ENCODE measurements at places on chromosomes 7 and 10. TPM values are rescaled to one million over a fixed set of nuclear protein-coding genes. Genes with fewer than 3 reads are reported as not detected.
A peak's percentile ranks its signal among the peaks of the same experiment; 100 is the strongest.

The KLF14 gene
- not detected for total RNA-seq

The GAD2 gene
- not detected for total RNA-seq

The TDRD1 gene
- total RNA-seq: not detected

The ST8SIA6 gene
- total RNA-seq: not detected

The CALHM1 gene
- total RNA-seq: not detected

The LFNG gene
- 140 TPM for total RNA-seq

The EMX2 gene
- total RNA-seq: not detected

The EN2 gene
- total RNA-seq: not detected

The VAX1 gene
- not detected for total RNA-seq

The SYCE1 gene
- 0.28 TPM for total RNA-seq

The PON1 gene
- total RNA-seq: not detected

The SFMBT2 gene
- total RNA-seq: 30.3 TPM

The WDR86 gene
- total RNA-seq: 5.7 TPM

The LIPN gene
- total RNA-seq: not detected

The BTBD16 gene
- not detected for total RNA-seq

DNA sequence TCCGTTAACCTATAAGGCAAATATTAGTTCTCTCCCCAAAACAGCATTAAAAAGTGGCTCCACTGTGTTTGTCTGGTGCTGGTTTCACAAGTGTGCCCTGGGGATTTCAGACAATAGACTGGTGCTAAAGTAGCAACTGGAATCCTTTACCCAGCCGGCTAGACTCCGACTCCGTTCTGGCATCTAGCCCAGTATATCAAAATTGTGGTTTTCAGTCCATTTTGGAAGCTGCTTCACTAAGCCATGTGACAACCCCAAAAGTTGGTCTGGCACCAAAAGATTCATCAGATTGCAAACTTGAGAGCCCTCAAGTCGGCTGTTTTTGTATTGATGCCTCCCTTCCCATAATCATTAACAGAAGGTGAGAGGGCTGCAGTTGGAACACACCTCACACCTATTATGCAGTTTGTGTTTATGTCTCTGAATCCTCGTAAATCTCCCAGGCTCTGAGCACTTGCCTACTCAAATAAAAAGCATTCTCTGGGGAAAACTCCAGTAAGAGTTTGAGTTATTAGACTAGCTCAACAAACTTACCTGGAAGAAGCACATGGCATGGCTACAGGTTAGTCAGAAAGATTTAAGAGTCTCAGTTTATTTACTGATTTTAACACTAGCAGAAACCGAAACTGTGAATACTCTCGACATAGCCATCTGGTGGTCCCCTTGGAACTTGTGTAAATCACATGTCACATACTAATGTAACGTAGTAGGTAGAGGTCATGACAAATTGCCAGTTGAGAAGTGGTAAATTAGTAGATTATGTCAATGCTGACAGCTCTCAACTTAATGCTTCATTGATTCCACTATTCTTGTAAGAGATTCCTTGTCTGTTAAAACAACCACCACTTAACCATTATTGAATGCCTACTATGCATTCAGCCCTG lies 14.8 kb upstream of the WNT16 start:
- DNase-seq: no peak

DNA sequence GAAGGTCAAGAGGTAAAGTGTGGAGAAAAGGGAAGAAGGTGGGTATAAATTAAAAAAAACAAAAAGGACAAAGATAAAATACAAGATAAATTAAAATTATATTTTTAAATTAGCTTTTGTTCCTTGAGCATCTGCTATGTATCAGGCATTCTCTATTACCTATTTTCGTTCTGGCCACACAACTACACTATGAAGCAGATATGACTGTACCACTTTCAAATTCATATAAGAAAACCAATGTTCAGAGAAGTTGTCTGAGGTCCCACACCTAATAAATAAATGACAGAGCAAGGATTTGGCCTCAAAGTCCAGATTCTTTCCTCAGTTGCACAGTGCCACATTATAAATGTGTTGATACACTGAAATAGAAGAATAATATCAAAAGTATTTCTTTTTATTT lies 103.8 kb upstream of the PCDH15 start:
- no peak for DNase-seq

- no peak for DNase-seq
Measured at GRCh38 chr7:132083537-132084123, 492.6 kb downstream of the PLXNA4 start.

GRCh38 chr10:86804805-86805204 lies 48.4 kb downstream of the BMPR1A start:
- no peak for DNase-seq

- no peak for DNase-seq
Measured at GRCh38 chr10:30219971-30220751, 128.9 kb downstream of the MTPAP start.

- no peak for DNase-seq
Measured at GRCh38 chr7:114334989-114335388, 79.6 kb upstream of the FOXP2 start.

GRCh38 chr7:15439853-15440252 lies 122.0 kb downstream of the AGMO start:
- DNase-seq: no peak

- no peak for DNase-seq
Measured at GRCh38 chr7:107430057-107430456, 39.8 kb upstream of the GPR22 start.

GRCh38 chr7:13603661-13604060 lies 385.8 kb downstream of the ETV1 start:
- no peak for DNase-seq

GRCh38 chr7:101707587-101707986 lies 78.5 kb upstream of the MYL10 start:
- DNase-seq: no peak

GRCh38 chr10:6528198-6528950 lies 51.7 kb downstream of the PRKCQ start:
- DNase-seq: no peak

DNA sequence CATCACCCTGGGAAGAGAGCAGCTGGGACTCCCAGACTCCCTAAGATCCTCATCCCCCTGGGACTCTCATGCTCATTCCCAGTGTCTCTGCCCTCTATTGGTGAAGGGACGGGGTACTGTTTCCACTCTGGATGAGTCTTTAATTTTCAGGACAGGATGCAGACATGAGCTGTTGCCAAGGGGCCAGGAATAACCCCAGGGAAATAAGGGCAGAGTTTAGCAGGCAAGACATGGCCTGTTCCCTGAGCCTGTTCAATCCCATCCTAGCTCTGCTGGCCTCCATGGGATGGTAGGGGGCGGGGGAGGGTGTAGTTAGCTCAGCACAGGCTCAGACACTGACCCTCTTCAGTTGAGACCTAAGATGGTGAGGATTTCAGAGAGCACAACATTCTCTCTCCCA lies 14.0 kb downstream of the C10orf105 start:
- no peak for DNase-seq

- no peak for DNase-seq
Measured at GRCh38 chr7:141691540-141691939, 10.4 kb downstream of the DENND11 start.

DNA sequence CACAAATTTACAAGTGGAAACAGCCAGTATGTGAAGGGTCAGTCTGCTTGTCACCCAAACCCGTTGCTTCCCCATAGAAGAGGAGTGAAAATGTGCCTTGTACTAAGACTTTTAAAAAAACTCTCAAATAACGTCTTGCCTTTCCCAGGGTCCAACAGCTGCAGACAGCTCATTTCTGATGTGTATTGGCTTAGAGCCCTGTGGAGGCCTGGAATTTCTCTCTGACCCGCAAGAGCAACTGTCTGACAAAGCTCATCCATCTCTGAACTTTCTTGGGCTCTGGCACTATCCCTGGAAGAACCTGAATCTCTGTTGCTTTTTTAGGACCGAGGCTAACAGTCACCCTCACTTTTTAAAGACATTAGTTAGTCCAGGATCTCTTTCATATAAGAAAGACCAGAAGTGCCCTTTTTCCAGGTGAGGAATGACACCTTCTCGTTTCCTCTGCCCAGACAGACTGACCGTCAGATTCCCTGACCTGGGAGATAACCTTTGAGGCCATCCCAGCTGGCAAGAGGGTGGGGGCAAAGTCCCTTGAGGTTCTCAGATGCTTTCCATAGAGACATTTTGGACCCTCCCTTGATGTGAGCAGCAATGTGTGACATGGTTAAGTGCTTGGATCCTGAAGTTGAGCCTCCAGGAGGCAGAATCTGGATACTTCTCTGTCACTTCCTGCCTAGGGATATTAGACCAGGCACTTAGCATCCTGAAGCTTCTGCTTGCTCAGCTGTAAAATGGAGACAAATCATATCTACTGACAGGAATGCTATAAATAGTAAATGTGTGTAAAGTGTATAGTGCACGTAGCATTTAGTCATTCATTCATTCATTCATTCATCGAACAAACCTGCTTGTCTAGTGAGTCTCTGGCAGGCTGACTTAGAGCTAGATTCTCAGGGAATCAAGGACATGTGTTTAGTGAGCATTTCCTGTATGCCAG lies 4.5 kb upstream of the NODAL start:
- no peak for DNase-seq

DNA sequence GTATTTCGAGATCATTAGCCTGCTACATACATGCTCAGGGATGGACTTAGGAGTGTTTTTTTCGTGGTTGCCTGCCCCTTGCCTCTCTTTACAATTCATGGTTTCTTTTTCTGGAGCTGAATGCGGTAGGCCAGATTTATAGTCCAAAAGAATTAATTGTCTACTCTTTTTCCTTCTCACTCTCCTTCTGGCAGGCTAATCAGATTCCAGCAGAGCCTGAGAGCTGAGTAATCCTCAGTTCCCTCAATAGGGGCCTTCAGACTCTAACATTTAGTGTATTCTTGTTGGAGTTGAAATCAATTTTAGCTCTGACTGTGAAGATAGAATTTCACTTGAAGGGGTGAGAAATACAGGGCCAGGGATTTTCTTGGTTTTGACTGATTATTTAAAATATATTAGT lies 16.4 kb downstream of the SORCS3 start:
- no peak for DNase-seq

DNA sequence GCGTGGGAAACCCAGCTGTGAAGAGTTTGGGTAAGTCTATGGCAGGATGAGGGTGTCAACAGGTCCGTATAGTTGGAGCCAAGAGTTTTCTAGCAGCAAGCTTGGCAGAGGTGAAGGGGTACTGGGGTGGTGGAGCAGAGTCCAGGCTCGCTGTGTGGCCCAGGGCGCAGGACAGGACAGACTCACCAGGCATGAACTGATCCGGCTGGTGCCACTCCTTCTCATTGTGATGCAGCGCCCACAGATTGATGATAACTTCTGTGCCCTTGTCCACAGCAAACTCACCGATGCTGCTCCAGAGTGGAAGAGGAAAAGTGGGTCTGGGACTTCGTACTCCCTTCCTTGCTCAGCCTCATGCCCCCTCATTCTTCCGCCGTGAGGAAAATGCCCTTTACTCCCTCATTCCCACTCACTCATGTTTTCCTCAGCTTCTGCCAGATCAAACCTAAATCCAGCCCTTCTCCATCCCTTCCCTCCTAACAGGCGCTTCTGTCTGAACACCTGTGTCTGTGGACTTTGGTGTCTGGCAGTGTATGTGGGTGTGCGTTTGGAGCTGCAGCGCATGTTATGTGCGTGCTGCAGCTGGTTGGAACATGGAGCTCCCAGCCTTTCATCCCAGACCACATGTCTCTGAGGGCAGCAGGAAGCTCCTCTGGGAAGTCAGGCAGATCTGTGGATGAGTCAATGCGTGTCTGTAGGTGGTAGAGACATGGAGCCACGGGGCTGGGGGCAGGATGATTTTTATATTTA lies 5.7 kb downstream of the CYP17A1 start:
- DNase-seq: no peak

DNA sequence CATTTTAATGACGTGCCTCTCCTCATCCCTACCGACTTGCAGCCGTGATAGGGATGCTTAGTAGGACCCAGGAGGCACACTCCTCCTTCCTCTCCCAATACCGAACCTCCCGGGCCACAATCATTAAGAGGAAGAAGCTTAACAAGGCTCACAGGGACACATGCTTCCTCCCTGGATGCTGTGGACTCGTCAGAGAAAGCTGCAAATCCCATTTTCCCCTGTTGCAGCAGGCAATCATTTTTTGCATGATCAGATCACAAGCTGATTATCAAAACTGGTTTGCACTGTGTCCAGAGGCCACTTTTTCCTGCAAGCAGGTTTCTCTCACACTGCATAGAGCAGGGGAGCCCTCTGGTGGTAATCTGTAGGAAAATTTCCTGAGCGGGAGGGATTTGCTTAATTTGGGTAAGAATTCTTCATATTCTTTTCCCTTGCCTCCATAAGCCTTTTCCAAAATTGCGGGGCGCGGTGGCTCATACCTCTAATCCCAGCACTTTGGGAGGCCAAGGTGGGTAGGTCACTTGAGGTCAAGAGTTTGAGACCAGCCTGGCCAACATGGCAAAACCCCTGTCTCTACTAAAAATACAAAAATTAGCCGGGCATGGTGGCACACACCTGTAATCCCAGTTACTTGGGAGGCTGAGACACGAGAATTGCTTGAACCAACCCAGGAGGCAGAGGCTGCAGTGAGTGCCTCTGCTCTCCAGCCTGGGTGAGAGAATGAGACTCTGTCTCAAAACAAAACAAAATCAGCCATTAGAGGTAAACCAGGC lies 16.1 kb upstream of the LAMB4 start:
- DNase-seq: peak; percentile 24

DNA sequence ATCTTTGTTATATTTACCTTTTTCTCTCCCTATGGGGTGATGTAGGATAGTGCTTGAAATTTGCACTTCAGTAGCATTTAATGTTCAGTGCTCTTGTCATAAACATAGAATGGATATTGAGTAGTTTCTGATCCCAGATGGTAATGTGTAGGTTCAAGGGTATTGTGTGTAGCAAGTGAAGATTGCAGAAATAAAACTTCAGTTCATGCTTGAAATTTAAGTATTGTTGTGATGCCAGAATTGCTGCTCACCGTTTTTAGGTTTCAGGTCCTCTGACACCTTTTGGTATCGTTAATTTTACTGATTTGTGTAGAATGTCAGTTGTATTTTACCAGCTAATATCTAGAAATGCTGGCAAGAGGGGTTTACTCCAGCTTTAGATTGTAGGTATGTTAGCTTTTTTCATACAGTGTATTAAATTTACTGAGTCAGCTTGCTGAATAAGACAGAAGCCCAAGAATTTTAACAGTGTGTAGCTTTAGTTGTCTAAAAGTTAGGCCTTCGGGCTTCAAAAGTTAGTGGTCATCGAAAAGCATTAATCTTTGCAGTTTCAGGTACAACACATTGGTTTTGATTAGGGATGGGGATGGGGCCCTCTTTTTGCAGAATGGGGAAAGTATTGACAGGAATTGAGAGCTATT lies 1.9 kb downstream of the PTEN start:
- DNase-seq: no peak

GRCh38 chr10:72889391-72889831 lies 4.1 kb upstream of the OIT3 start:
- no peak for DNase-seq

DNA sequence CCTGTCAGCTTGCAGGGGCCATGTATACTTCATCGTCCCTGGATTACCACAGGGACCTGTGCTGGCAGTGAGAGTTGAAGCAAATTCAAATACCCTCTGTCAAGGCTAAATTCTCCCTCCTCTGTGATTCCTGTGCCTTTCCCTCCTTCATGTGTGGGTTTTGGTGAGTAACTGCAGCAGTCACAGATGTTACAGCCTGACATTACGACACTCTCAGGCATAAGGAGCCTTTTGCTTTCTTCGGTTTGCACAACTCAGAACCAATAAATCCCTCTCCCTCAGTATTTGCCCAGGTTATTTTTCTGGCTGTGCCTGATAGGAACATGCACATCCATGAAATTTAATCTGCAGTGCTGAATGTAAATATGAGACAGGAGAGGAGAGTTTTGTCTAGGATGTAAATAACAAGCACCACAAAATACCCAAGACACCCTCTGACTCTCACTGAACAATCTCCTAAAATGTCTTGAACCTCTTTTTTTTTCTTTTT lies 997.2 kb upstream of the GHITM start:
- DNase-seq: no peak
